Left lobe of liver (tissue), 2 donors: ENCODE measurements at places on chromosomes 3 and 15. TPM values are rescaled to one million over a fixed set of nuclear protein-coding genes. Genes with fewer than 3 reads are reported as not detected.

Gene C3orf85
- 11.4 TPM for total RNA-seq

Gene NDUFB5
- total RNA-seq: 49.3 TPM

Gene ISG20
- 5.7 TPM for total RNA-seq

Gene PIF1
- 0.93 TPM for total RNA-seq

Gene B3GNT5
- 0.70 TPM for total RNA-seq

Gene CCR3
- not detected for total RNA-seq

Gene GRAMD2A
- total RNA-seq: not detected

Gene GOLGA8K
- 0.40 TPM for total RNA-seq

Gene GOLGA8G
- not detected for total RNA-seq

Gene FGF7
- total RNA-seq: 0.30 TPM

Gene PTX3
- 0.23 TPM for total RNA-seq

Gene TF
- 25,131 TPM for total RNA-seq

Gene SCAANT1
- total RNA-seq: not detected

Gene TPM1
- total RNA-seq: 52.6 TPM

Gene ADPRH
- total RNA-seq: 4.1 TPM

DNA sequence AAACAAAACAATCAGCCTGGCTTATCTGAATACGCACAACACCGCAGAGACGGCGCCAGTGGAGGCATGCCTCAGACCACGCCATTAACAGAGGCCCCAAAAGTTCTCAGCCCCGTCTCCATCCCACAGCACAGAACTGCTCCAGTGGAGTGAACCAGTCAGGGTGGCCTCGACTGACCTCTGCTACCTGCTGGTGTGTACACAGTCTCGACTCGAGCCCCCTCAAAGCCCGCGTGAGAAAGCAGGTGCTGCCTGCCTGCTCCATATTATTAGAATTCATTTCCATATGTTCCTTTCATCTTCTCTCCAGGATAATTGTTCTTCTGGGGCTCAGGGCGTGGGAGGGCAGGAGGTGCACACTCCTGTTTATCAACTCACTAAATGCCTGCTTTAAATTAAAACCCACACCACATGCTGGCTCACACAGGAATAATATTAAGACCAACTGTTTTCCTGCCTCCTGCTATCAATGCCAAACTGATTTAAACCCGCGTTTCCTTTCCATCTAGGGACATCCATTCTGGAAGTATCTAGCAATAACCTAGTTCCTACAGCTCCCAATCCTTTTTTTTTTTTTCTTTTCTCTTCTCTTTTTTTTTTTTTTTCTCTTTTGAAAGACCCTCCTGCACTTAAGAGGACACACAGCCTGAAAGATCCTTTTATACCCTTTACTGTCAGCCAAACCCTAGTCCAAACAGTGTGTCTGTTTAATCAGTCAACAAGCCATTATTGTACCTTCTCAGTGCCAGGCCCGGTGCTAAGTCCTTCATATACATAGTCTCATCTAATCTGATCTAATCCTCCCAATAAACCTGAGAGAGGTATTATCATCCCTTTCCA lies 101.2 kb downstream of the TLE3 start:
- no peak for DNase-seq

- DNase-seq: no peak
These were observed 317.4 kb downstream of the C3orf38 start for GRCh38 chr3:88467191-88467590.

DNA sequence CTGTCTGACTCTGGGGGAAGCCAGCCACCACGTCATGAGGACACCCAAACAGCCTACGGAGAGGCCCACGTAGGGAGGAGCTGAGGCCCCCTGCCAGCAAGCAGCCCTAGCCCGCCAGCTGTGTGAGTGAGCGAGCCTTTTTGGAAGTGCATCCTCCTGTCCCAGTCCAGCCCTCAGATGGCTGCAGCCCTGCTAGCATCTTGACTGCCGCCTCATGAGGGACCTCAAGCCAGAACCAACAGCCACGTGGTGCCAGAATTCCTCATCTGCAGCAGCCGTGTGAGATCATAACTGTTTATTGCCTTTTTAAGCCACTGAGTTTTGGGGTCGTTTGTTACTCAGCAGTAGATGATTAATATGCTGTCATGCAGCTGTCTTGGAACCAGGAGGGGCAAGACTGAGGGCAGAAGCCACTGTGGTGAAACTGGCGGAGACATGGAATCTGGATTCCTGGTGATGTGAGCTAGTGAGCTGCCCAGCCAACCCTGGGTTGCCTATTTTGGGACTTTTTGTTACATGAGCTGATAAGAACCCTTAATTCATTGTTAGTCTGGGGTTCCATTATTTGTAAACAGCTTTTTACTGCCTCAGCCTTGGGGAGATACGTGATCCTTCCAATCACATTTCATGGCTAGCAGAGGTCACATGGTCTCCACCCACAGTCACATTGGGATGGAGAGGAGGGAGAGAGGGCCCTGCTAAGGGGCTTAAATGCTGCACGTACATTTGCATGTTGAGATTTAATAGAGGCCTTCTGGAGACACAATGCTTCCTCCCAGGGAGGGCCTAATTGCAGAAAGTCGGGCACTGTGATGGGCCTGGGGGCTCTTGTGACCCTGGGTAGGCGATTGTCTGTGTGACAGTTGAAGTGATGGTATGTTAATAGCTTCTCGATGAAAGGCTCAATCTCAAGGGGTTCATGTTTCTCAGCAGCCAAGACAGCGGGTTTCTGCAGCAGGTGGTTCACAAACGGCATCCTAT lies 73.8 kb downstream of the RPLP1 start:
- DNase-seq: no peak

GRCh38 chr3:150273396-150273795 lies 134.7 kb upstream of the TSC22D2 start:
- no peak for DNase-seq

GRCh38 chr3:74531491-74531890 lies 83.0 kb downstream of the CNTN3 start:
- no peak for DNase-seq

DNA sequence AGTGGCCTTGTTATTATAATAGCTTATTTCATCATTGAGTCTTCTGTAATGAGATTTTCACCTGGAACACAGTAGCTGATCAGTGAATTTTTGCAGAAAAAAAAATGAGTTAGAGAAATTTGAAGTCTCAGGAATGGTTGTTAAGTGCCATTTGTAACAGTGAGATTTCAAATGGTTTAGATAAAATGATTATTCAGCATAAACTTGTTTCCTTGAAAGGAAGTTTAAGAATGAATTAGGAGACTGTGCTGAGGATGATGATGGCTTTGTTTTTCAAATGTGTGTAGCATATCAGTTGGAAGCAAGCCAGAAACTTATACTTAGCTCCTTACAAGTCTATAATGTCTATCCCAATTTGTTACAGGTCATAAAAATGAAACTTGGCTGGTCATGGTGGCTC lies 225.1 kb downstream of the LRRC3B start:
- DNase-seq: no peak

- DNase-seq: no peak
These were observed 96.9 kb upstream of the STRIT1 start for GRCh38 chr3:155390351-155390750.

GRCh38 chr3:49161197-49161596 lies 4.9 kb downstream of the CCDC71 start:
- no peak for DNase-seq

GRCh38 chr3:134027631-134028030 lies 2.1 kb downstream of the SLCO2A1 start:
- DNase-seq: no peak

- no peak for DNase-seq
These were observed 117.7 kb upstream of the TP63 start for GRCh38 chr3:189513281-189514117.

- no peak for DNase-seq
These were observed 25.1 kb downstream of the SNX33 start for GRCh38 chr15:75672646-75673425.

DNA sequence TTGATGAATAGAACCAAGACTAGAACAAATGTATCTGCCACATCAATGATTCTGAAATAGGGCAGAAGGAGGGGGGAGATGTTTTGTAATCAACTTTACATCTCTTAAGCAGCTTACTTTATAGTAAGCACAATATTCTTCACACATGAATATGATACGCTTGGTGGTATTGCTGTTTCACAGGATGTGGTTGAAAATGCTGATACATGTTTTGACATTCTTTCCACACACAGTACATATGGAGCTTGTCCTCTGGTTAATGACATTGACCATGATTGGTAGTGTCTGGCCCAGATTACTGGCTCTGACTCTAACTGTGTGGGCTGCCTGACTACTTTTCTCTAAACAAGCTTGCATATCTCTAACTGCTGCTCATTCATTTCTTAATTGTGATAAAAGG lies 168.9 kb downstream of the KLHL25 start:
- DNase-seq: no peak

DNA sequence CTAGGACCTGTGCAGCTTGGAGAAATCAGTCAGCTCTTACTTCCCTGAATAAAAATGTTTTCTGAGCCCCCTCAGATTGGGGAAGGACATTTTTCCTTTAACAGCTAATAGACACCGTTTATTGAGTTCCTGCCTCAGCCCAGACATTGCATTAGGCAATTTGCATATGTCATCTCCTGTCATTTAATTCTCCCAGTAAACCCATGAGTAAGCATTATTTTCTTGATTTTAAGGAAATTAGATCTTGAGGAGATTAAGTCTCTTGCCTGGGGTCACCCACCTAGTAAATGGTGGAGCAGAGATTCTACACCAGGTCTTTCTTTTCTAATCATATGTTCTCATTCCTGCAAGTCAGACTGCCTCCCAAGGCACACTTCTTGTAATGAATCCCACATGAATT lies 78.5 kb upstream of the SCN5A start:
- no peak for DNase-seq

DNA sequence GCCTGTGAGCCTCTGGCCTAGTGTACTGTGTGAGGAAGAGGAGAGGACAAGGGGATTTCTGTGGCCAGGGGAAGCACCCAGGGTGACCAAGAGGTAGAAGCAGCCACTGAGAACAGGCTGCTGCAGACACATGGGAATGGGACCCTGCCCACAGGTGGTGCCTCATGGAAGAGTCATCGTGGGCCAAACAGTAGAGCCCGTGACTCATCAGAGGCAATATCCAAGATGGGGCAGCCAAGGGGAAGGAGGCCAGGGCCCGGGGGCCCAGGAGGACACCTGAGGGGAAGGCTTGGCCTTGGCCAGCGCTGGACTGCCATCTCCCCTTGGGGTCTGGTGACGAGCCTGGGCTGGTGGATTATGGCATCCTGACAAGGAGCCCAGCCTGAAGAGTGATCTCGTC lies 275.0 kb upstream of the LYSMD4 start:
- DNase-seq: no peak

- DNase-seq: no peak
These were observed 88.1 kb upstream of the BCL6 start for GRCh38 chr3:187833375-187833774.

- DNase-seq: no peak
These were observed 213.9 kb downstream of the TBC1D2B start for GRCh38 chr15:77863491-77864105.

DNA sequence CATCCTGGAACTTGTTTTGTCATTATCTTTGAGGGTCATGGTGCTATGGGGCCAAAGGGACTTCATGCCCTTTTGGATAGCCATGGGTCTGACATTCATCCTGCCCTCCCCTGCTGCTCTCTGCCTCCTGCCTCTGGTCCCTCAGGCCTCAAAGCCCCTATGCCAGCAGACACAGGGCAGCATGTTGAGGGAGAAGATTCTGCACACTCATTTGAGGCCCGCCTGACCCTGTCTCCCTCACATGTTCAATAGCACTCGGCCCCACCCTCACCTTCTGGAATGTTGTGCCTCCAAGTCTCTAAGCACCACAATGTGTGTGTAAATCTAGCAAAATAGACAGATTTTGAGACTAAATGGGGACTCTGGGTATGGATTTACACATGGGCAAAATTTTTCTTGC lies 178.7 kb upstream of the ANKRD28 start:
- DNase-seq: no peak

DNA sequence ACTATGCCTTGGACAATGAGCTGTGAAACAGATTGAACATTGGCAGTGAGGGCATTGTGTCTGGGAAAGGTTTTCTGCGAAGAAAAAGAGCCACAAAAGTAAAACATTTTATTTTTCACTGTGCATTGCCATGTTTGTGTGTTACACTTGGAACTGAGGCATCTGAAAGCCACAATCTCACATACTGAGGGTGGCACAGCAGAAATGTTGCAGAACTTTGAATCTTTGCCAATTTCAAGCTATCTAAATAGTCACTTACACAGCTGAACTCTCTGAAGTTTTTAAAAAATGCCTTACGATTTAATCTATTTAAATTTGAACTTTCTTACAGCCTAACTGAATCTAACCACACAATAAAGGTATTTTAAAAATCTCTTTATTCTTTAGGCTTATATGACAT lies 154.1 kb upstream of the GRM7 start:
- DNase-seq: no peak

DNA sequence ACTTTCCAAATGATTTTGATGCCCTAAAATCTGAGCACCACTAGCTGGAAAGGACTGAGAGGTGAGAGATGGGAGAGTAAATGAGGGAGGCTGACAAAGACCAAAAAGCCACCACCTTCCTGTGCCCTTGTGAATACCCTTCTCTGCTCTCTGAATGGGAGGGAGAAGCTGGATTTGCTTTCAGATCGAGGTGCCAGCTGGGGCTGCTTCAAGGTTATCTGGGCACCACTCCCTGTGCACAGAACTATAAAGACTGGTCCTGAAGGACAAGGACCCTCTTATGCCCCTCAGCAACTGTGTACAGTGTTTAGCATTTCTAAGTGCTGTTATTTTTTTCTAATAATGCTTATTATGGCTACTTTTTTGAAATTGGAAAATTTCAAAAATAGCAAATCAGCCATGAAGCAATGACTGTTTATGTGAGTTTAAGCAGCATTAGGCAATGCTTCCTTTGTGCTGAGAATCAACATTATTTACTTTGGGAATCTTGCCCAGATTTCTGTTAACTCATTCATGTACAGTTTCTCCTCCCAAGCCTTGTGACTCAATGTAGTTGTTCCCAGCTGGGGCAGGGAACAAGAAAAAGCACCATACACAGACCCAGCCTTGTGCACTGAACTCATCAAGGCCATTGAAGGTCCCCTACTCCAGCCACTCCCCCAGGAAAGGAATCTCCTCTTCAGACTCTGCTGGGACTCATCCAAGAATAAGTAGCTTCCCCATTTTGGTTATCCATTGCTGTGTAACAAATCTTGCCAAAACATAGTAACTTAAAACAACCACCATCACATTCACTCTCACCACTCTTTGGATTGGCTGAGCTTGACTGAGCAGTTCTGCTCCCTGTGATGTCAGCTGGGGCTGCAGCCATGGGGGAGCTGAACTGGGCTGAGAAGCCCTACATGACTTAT lies 37.3 kb upstream of the CDV3 start:
- DNase-seq: peak; percentile 82

DNA sequence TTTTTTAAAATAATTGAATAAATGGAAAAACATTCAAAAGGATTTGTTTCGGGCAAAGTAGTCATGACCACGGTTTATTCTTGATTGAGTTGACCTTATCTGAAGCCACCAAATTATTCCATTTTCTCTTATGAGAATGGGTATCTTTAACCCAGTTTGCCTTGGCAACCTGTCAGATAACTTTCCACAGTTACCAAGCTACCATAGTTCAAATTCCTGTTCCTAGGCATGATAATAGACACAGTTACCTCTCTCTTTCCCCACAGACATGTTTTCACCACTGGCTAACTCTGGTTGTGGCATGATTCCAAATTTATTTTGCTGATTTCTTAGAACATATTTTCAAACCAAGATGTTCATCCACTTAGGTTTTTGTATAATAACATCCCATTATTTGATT lies 84.9 kb downstream of the NECTIN3 start:
- no peak for DNase-seq

- DNase-seq: no peak
These were observed 69.5 kb downstream of the C3orf38 start for GRCh38 chr3:88219138-88219792.
